Fibroblast of lung (primary cell): ENCODE measurements at places on chromosomes 13 and 19. TPM values are rescaled to one million over a fixed set of nuclear protein-coding genes. Genes with fewer than 3 reads are reported as not detected.

Gene EDNRB
- total RNA-seq: 0.99 and 1.3 TPM in 2 replicates

DNA sequence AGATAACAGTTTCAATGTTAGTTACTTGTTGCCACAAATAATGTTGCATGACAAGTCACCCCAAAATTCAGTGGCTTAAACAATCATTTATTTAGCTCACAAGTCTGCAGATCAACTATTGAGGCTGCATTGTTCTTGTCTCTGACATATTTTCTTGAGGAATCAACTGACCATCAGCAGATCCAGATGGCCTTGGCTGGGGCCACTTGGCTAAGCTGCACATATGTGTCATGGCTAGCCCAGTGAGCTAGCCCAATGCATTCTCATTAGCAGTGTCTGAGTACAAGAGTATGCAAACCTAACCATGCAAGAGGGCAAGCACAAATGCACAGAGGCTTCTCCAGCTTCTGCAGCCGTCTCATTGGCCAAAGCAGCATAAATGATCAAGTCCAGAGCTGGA lies 180.4 kb downstream of the DNAJC15 start:
- H3K4me3 ChIP-seq: no peak overlapping the region
- no peaks in the 10 kb centered on the region for H3K4me1 ChIP-seq
- H3K27me3 ChIP-seq: no peaks in the 10 kb centered on the region
- no peak overlapping the region for H3K27ac ChIP-seq
- H3K36me3 ChIP-seq: no peaks in the 10 kb centered on the region

GRCh38 chr19:14434543-14435319 lies 1.6 kb downstream of the PKN1 start:
- DNase-seq: peak; percentile 68
- peak overlapping the region; percentile 79 for H3K4me3 ChIP-seq
- H3K27ac ChIP-seq: peak overlapping the region; percentile 54
- H3K27me3 ChIP-seq: no peaks in the 10 kb centered on the region
- peaks cover 1% of the 10 kb centered on the region for H3K36me3 ChIP-seq

GRCh38 chr19:18932216-18932841 lies 8.7 kb downstream of the HOMER3 start:
- H3K27me3 ChIP-seq: no peaks in the 10 kb centered on the region
- DNase-seq: peak; percentile 35
- H3K4me1 ChIP-seq: no peaks in the 10 kb centered on the region
- H3K27ac ChIP-seq: no peak overlapping the region
- no peak overlapping the region for H3K4me3 ChIP-seq

- no peak overlapping the region for H3K27ac ChIP-seq
- no peaks in the 10 kb centered on the region for H3K36me3 ChIP-seq
- H3K27me3 ChIP-seq: no peaks in the 10 kb centered on the region
- no peak overlapping the region for H3K4me3 ChIP-seq
Measured at GRCh38 chr13:92681239-92681638, 545.4 kb upstream of the GPC6 start.

- peaks cover 67% of the 10 kb centered on the region for H3K4me1 ChIP-seq
- peak overlapping the region; percentile 66 for H3K27ac ChIP-seq
- no peaks in the 10 kb centered on the region for H3K27me3 ChIP-seq
- H3K4me3 ChIP-seq: no peak overlapping the region
- DNase-seq: no peak
Measured at GRCh38 chr13:110407531-110407930, 100.4 kb downstream of the COL4A2 start.

DNA sequence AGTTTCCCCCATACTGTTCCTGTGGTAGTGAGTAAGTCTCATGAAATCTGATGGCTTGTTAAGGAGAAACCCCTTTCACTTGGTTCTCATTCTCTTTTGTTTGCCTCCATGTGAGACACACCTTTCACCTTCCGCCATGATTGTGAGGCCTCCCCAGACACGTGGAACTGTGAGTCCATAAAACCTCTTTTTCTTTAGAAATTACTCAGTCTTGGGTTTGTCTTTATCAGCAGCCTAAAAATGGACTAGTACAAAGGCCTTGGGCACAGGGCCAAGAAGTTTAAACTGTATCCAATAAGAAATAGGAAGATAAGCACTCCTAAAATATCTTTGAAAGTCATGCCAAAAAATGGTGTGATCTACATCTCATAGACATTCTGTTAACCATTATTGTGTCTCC lies 176.9 kb downstream of the TBC1D4 start:
- H3K27me3 ChIP-seq: no peaks in the 10 kb centered on the region
- H3K4me3 ChIP-seq: no peak overlapping the region
- no peak overlapping the region for H3K27ac ChIP-seq
- DNase-seq: peak; percentile 37
- no peaks in the 10 kb centered on the region for H3K36me3 ChIP-seq
- no peaks in the 10 kb centered on the region for H3K4me1 ChIP-seq

Gene CCDC70
- not detected in 2 replicates for total RNA-seq

Gene PSG6
- total RNA-seq: 0.17 TPM in 1 of 2 replicates, not detected in the other

Gene COG3
- total RNA-seq: 32.4 and 37.5 TPM in 2 replicates

Gene NPAS1
- total RNA-seq: 0.26 and 0.33 TPM in 2 replicates

- no peak for DNase-seq
- H3K4me1 ChIP-seq: no peaks in the 10 kb centered on the region
- H3K36me3 ChIP-seq: no peaks in the 10 kb centered on the region
- H3K4me3 ChIP-seq: no peak overlapping the region
Measured at GRCh38 chr13:66557357-66557756, 672.8 kb downstream of the PCDH9 start.

DNA sequence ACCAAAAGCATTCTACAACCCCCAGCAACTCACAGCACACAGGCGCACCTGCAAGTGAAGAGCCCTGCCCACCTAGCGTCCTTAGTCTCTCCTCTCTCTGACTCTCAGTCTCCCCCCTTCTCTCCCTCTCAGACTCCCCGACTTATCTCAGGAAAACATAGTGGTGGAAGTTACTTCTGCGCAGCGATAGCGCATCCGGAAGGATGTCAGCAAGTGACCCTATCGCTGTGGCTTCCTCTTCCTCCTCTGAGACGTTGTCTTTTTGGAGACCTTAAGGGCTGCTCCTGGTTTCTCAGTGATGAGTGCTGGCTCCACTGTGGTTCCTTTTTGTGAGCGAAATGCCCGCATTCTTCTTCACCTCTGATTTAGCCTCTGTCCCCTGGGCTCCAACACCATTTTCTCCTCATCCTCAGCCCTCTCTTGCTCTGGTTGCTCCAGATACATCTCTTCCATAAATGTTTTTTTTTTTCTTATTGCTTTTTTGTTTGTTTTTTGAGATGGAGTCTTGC lies 1.4 kb upstream of the YIF1B start:
- no peak overlapping the region for H3K27ac ChIP-seq
- peaks cover 12% of the 10 kb centered on the region for H3K4me1 ChIP-seq
- H3K36me3 ChIP-seq: no peaks in the 10 kb centered on the region
- DNase-seq: no peak
- no peak overlapping the region for H3K4me3 ChIP-seq
- H3K27me3 ChIP-seq: no peaks in the 10 kb centered on the region

DNA sequence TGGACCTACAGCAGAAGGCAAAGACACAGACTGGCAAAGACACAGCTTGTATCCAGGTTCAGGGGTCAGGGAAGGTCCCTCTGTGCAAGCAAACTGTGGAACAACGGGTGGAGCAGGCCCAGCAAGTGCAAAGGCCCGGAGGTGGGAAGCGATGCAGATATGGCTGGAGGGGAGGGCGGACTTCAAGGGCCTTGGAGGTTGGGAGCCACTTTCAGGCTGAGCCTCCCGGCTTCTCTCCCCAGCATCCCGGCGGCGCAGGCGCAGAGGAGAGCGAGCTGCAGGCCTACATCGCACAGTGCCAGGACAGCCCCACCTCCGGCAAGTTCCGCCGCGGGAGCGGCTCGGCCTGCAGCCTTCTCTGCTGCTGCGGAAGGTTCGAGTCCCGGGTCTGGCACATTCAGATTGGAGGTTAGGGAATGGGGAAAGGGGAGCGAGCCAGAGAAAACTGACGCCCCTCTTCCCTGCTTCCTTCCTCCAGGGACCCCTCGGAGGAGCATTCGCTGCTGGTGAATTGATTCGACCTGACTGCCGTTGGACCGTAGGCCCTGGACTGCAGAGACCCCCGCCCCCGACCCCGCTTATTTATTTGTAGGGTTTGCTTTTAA lies 2.1 kb upstream of the PNPLA6 start:
- peak overlapping the region; percentile 65 for H3K4me3 ChIP-seq
- DNase-seq: peak; percentile 41
- H3K36me3 ChIP-seq: peaks cover 7% of the 10 kb centered on the region
